Activated T-cell treated with anti-CD3 and anti-CD28 coated beads, Interleukin-2, amount 50 U/mL, for 48 hours (primary cell): ENCODE measurements at places on chromosomes 5 and 9.

GRCh38 chr5:121962347-121962670, 534 bp downstream of the SRFBP1 start:
- DNase-seq: no peak

- peak; percentile 72 for DNase-seq
Measured at GRCh38 chr5:463952-464351, 21.0 kb downstream of the EXOC3 start.

GRCh38 chr5:158398360-158399201, 539.6 kb upstream of the CLINT1 start:
- DNase-seq: no peak

- no peak for DNase-seq
Measured at GRCh38 chr5:100446879-100447430, 88.2 kb upstream of the FAM174A start.

DNA sequence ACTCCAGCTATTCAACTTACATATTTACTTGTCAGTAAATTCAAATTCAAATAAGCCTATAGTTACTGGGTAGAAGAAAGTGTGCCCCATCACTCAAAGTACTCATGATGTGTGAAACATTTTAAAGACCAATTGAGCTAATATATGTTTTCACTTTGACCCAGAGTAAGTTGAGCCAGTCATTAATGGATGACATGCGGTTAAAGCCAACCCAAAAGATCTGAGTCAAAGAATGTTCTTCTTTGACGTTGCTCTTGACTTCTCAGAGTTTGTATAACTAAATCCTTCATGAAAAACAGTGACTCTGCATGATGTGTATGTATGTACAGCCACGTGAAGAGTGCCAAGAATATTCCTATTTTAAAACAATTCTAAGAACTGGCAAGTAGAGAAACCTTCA, 237.4 kb downstream of the NR2F1-AS1 start:
- DNase-seq: no peak

DNA sequence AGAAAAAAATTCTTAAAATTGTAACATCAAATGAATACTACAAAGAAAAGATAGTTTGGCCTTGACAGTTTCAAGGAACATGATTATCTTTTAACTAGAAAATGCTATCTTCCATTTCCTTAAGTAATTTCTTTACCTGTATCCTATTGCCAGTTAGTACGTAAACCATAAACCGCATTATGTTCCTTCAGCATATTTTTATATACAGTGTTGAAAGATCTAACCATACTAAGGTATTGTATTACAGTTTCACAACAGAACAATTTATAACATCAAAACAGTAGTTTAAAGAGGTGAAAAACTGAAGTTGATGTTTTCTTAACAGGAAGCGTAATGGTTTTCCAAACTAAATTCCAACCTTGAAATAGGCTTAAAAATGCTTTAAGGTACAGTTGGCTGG, 45.1 kb downstream of the GLRX start:
- DNase-seq: no peak

DNA sequence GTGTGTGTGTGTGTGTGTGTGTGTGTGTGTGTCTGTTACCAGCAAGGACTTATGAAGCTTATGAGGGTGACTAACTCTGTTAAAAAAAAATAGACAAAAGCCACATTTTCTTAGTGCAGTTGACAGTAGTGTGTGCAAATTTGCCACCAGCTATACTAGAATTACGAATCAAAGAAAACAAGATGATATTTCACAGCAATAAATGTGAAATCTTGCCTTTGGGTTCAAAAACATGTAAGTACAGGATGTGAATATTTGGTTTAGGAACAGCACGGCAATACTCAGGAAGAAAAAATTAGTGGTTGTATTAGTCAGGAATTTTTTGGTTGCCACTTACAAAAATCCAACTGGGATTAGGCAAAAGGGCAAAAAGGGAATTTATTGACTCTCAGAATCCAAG, 117.4 kb downstream of the NPR3 start:
- no peak for DNase-seq

DNA sequence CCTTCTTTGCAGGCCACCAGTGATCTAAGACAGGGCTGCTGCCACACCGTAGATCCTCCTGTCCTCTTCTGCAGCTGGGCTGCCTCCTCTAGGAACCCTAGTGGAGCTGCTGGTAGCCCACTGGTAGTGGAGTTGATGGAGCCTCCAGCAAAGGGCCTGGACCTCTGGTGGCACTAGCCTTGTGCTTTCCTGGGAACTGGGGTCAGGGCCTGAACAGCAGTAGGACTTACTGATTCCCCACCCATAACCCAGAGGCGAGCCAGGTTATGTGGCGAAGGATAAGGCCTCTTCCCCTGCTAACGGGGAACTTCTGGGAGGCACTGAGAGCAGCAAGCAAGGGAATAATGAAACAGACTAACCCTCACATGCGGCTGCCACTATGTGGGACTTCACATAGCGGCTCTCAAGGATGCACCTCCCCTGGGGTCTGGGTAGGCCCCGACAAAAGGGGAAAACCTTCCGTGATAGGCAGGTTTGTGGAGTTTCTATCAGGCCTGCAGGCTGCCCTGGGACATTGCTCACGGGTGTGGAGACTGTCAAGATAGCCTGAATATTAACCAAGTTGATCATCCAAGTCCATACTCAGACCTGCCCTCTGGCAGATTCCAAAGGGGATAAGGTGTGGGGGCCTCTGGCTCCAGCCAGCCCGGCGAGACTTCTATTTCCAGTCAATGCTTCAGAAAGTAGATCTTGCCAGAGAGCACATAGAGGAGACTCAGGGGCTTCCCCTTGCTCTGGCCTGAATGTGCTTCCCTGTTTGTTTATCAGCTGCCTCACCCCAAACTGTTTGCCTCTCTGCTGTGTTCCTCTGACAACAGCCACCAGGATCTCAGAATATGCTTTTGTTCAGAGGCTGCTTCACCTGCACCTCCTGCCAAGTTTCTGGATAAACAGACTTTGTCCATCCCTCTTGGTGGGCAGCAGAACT, 7.4 kb downstream of the SLC22A4 start:
- no peak for DNase-seq

- DNase-seq: no peak
Measured at GRCh38 chr5:133785182-133785581, 172.8 kb upstream of the FSTL4 start.

- peak; percentile 80 for DNase-seq
Measured at GRCh38 chr9:130128251-130128650, 44.0 kb upstream of the NCS1 start.

GRCh38 chr5:130402906-130403305, 498.6 kb downstream of the CHSY3 start:
- no peak for DNase-seq
